ENCODE measurements at places on chromosomes 1 and 21. TPM values are rescaled to one million over a fixed set of nuclear protein-coding genes. Genes with fewer than 3 reads are reported as not detected.

The RPE65 gene
- total RNA-seq = not detected

The KCNJ9 gene
- not detected for total RNA-seq

The ITLN1 gene
- total RNA-seq = not detected

The FOXD3 gene
- total RNA-seq = 0.17 TPM

The CLCA4 gene
- total RNA-seq = not detected

The TMPRSS2 gene
- total RNA-seq = 0.05 TPM

The BSND gene
- total RNA-seq = not detected

The CIART gene
- total RNA-seq = 15.2 TPM

The ESRRG gene
- total RNA-seq = 0.02 TPM

The LCE2C gene
- not detected for total RNA-seq
